ENCODE measurements at places on chromosomes 5 and 9. TPM values are rescaled to one million over a fixed set of nuclear protein-coding genes. Genes with fewer than 3 reads are reported as not detected.
A peak's percentile ranks its signal among the peaks of the same experiment; 100 is the strongest.

S1PR3 gene
- 0.67 TPM for total RNA-seq

CRHBP gene
- 0.40 TPM for total RNA-seq

CCDC192 gene
- not detected for total RNA-seq

CXCL14 gene
- 29.8 TPM for total RNA-seq

SPATA31E1 gene
- total RNA-seq: 0.07 TPM

PCDHGB1 gene
- 0.15 TPM for total RNA-seq

GRCh38 chr9:15999422-16000339, 446.8 kb downstream of the CCDC171 start:
- no peaks in the 10 kb centered on the region for H3K36me3 ChIP-seq
- no peak overlapping the region for H3K27ac ChIP-seq
- DNase-seq: no peak
- no peak overlapping the region for H3K4me3 ChIP-seq
- H3K4me1 ChIP-seq: no peaks in the 10 kb centered on the region

DNA sequence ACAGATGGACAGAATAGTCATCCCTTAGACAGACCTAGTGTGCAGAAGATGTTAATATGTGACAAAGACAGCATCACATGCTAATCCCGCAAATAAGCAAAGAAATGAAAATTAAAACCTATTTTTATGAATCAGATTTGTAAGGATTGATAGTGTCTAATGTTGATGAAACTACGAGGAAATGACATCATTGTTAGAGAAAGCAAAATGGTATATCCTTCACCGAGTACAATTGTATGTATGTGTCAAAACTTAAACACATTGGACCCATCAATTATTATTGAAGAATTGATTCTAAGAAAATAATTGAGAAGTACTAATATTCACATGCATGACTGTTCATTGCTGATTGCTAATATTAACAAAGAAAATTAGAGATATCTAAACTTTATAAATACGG, 493.2 kb downstream of the BNC2 start:
- H3K27ac ChIP-seq: no peak overlapping the region
- no peak for DNase-seq
- no peaks in the 10 kb centered on the region for H3K36me3 ChIP-seq
- no peak overlapping the region for H3K4me3 ChIP-seq
- no peaks in the 10 kb centered on the region for H3K4me1 ChIP-seq

GRCh38 chr9:113536483-113537228, 73.1 kb downstream of the RGS3 start:
- H3K27ac ChIP-seq: no peak overlapping the region
- DNase-seq: peak; percentile 60
- no peaks in the 10 kb centered on the region for H3K27me3 ChIP-seq
- H3K4me1 ChIP-seq: no peaks in the 10 kb centered on the region

DNA sequence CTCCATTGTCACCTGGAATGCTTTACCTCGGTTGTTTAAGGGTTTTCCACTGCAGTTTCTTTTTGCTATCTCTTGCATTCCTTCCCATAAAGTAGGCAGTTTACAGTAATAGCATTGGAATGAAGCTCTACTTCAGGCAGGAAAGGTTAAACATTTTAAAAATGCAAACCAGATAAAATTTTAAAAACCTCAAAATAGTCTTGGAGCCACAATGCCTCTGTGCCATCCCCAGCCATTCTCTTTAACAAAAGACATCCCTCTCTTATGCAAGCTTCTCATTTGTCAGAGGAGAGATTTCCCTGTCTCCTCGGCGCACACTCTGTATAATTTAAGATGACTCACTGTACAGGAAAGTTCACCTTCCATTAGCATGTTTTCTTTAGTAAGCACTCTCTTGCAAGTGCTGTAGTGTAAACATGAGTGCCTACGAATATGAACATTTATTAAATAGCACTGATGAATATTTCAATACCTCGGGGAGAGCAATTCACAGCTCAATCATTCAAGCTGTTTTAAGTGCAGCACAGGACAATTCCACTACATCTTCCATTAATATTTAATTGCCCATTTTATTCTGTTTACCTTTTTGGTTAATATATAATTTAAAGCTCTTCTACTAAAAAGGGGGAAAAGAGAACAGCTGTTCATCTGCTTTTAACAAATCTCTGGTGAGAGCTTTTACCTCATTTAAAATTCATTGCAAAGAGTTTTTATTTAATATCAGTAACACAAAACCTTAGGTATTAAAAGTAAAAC, 343.6 kb downstream of the SPATA31D1 start:
- no peak overlapping the region for H3K4me3 ChIP-seq
- no peak for DNase-seq
- no peak overlapping the region for H3K27ac ChIP-seq
- no peaks in the 10 kb centered on the region for H3K27me3 ChIP-seq

GRCh38 chr9:33752130-33752637, 43.2 kb upstream of the PRSS3 start:
- H3K4me3 ChIP-seq: peak overlapping the region; percentile 53
- no peak for DNase-seq
- H3K4me1 ChIP-seq: no peaks in the 10 kb centered on the region
- H3K27me3 ChIP-seq: no peaks in the 10 kb centered on the region
- peak overlapping the region; percentile 73 for H3K27ac ChIP-seq
- H3K36me3 ChIP-seq: no peaks in the 10 kb centered on the region

DNA sequence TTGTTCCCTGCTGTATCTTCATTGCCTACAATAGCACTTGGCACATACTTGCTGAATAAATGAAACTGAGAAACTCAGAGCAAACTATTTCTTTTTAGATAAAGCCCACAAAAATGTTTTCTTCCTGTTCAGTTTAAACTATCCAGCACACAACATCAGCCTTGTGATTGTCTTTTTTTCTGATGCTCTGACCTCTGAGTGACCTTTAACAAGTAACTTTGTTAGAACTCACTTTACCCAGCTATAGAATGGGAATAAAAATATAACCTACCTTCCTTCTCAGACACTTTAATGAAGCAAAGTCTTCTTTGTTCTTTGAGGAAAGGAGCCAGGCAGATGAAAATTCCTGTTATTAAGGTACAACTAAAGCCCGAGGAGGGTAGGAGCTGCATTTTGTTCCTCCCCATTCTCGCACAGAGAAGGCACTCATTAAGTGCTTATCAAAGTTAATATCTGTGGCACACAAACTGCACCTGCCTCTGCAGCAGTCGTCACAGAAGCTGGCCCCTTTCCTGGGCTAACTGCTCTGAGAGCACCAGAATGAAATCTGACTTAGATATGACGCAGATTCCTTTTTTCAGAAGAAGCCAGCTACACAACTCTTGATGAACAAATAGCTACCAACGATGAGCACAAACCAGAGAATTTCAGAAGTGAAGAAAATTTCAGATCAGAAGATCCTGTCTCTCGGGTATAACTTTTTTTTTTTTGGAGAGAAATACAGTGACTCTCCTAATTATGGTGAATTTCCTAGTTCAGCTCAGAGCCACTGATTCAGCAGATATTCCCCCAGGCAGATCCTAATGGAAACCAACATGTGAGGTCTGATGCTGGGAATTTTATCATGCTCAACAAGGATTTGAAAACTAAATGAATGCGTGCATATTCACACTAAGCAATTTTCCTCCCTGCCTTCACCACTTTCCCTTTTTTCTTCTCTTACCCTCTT, 31.0 kb upstream of the NR3C1 start:
- H3K27ac ChIP-seq: peak overlapping the region; percentile 0
- no peak for DNase-seq
- H3K27me3 ChIP-seq: no peaks in the 10 kb centered on the region
- H3K36me3 ChIP-seq: no peaks in the 10 kb centered on the region

DNA sequence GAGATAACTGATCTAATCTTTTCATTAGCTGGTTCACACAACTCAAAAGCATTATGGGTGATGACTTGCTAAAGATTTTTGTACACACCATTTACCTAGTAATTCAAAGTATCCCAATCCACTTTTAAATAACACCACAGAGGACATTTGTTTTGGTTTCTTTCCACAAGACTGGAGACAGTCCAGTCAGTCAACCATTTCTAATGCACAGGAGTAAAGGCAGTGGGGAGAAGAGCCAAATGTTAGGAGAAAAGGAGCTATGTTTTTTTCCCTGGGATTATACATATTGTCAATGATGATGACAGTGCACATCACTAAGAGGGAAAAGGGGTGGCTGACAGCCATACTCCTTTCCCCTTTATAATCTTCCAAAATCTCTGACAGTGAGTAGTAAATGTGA, 240.9 kb downstream of the GABRB2 start:
- H3K4me1 ChIP-seq: no peaks in the 10 kb centered on the region
- H3K27me3 ChIP-seq: no peaks in the 10 kb centered on the region
- H3K4me3 ChIP-seq: no peak overlapping the region

DNA sequence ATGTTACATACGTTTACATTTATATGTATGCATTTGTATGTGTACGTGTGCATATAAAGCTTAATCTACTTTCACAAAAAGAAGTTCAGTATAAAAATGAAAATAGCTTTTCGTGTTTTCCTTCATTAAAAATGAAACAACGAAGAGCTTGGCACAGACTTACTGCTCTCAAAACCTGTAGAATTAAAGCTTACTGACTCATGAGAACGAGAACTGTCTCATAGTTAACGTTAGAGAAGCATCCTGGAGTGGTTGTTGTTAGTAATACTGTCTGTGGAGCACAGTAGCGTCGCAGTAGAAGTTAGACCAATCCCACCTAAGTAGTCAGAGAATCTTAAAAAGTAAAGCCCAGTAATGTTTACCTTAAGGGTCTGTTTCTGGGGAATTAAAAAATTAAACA, 1.3 kb downstream of the MAT2B start:
- no peaks in the 10 kb centered on the region for H3K36me3 ChIP-seq
- no peaks in the 10 kb centered on the region for H3K27me3 ChIP-seq
- peak overlapping the region; percentile 78 for H3K4me3 ChIP-seq
- H3K27ac ChIP-seq: peak overlapping the region; percentile 100
- H3K4me1 ChIP-seq: peaks cover 3% of the 10 kb centered on the region

DNA sequence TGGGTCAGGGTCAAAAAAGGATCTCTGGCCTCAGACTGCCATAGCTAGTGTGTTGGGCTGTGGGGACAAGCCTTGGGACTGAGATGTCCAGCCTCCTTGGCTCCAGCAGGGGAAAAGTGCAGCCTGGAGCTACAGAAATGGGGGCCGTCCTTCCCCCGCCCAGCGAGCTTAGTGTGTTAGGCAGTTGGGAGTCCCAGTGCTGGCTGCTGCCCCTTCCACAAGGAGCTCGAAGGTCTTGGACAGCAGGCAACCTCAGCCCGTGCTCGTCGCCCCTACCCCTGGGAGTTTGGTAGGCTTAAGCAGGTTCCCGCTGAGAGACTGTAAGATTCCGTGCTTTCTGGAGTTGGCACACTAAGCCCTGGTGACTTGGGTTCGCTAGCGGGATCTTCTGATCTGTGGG, 293.0 kb upstream of the CDH12 start:
- no peak overlapping the region for H3K4me3 ChIP-seq
- no peak for DNase-seq
- no peaks in the 10 kb centered on the region for H3K36me3 ChIP-seq
- H3K27ac ChIP-seq: no peak overlapping the region
- H3K4me1 ChIP-seq: no peaks in the 10 kb centered on the region

- no peak overlapping the region for H3K4me3 ChIP-seq
- H3K36me3 ChIP-seq: no peaks in the 10 kb centered on the region
- DNase-seq: no peak
- no peaks in the 10 kb centered on the region for H3K4me1 ChIP-seq
- no peak overlapping the region for H3K27ac ChIP-seq
Observed at GRCh38 chr5:13910201-13910600, 34.3 kb downstream of the DNAH5 start.

- H3K27me3 ChIP-seq: no peaks in the 10 kb centered on the region
- H3K27ac ChIP-seq: no peak overlapping the region
Observed at GRCh38 chr5:97078958-97079743, 63.3 kb downstream of the LIX1 start.

DNA sequence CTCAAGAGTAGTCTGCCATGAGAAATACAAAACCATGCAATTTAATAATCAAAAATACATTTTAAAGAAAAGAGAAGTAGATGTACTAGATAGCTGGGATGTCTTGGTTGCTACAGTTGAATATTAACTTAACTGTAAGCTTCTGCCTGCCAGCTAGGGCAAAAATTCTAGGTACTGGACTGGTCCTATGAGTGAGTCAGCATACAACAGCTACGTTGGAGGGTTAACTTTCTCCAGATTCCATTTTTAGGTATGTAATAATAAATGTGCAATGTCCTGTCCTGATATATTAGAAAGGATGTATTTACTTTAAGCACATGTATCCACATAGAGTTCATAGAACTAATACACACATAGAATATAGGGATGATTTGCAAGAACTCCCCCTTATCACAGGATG, 230.1 kb downstream of the CAAP1 start:
- H3K4me3 ChIP-seq: no peak overlapping the region
- no peaks in the 10 kb centered on the region for H3K27me3 ChIP-seq
- no peak overlapping the region for H3K27ac ChIP-seq

- no peak overlapping the region for H3K27ac ChIP-seq
- peaks cover 16% of the 10 kb centered on the region for H3K27me3 ChIP-seq
- no peak overlapping the region for H3K4me3 ChIP-seq
- no peaks in the 10 kb centered on the region for H3K36me3 ChIP-seq
- DNase-seq: no peak
Observed at GRCh38 chr9:128416014-128416413, 4.6 kb upstream of the CERCAM start.

DNA sequence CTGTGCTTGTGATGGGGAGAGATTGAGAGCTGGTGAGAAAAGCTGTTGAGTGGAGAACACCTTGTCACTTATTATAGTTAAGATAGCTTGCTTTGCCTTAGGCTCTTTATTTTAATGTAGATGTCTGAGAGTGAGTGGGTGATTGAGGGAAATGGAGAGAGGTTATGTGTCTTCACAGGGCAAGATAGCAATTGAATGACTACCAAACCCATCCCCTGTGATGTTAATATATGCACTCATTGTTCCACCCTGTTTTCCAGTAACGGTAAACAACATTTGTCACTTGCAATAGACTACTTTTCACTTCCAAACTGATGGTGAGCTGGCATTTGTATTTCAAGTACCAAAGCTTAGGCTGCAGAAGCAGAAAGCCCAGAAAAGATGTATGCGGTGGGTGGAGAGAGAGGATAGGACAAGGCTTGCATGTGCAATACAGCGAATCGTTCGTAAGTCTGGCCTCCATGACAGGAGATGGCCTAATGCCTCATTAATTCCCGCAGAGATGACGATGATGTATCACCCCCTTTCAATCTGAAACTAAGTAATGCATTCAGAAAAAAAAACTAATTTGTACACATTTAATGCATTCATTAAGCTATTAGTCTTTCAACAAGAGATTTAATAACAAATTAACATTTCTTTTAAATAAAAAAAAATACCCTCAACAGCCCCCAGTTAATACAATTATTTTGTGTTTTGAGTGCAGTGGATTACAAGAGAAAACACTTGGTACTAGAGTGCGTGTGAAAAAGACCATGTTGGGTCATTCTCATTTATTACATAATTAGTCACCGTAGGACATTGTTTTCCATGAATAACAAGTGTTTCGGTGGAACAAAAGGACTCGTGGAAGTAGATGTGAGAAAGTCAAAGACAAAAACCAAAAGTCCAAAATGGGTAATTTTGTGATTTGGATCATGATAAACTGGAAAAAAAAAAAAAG, 699.0 kb downstream of the BRINP1 start:
- no peak overlapping the region for H3K27ac ChIP-seq
- no peaks in the 10 kb centered on the region for H3K4me1 ChIP-seq
- H3K27me3 ChIP-seq: no peaks in the 10 kb centered on the region
